ENCODE measurements at places on chromosomes 12 and 14.

DNA sequence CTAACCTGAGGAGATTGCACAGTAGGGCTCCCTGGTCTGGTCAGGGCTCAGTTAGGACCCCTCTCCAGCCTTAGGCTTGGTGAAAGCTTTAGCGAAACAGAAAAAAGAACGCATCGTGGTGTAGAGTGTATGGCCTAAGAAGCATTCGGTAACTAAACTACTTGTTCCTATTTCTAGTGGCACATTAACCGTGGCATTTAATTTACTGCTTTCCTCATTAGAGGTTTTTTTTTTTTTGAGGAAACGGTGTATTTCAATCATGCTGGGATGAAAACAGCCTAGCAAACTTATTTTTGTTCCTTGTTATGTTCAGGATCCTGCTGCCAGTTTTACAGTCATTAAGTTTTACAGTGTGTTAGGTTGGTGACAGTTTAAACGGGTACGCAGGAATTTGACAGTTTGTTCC, 518 bp upstream of the OSBPL8 start:
- DNase-seq = no peak

- no peak for DNase-seq
These were observed 40.1 kb upstream of the STRAP start for GRCh38 chr12:15842108-15842507.

DNA sequence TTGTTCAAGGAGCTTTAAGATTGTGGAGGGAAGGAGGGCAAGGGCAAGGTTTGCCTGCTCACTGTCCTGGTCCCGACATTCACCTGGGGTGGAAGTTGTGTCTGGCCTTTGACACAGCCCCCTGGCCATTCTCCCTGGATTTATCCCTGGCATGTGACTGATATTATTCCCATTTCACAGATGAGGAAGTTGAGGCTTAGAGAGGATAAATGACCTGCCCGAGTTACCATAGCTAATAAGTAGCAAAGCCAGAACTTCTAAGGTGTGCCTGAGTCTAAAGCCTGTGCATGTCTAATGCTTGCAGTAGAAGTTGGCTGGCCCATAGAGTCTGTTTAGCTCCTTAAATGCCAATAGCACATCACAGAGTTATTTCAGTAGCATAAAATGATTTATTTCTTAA, 720 bp upstream of the FGF6 start:
- DNase-seq = no peak

DNA sequence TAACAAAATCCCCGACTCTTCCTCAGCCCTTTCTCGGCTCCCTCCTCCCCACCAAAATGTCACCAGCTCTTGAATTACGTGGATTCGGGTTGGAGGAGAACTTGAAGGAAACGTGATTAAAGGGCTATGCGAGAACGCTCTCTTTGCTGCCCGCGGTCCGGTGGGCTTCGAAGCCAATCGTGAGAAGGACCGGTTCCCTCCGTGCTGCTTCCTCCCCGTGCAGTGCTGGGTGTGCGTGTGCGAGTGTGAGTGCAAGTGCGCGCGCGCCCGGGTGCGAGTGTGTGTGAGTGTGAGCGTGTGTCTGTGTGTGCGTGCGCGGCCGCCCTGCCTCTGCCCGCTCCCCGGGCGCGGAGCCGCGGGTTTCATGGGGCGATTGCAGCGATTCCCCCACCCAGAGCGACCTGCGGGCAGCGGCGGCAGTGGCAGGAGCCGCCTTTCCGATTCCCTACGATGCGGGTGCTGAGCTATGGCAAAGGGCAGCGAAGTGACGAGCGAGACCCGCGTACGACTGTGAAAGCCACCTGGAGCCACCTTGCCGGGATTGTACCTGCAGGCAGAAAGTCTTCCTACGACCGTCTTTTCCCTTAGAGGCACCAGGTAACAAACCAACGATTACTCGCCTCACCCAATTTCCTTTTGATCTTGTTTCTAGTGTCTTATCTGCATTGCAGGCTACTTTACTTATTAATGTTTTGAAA, 1.4 kb downstream of the LRFN5 start:
- DNase-seq = no peak

- peak; percentile 21 for DNase-seq
These were observed 154.3 kb downstream of the TMX1 start for GRCh38 chr14:51394384-51394783.

- no peak for DNase-seq
These were observed 122.2 kb downstream of the PDZRN4 start for GRCh38 chr12:41310367-41310766.

DNA sequence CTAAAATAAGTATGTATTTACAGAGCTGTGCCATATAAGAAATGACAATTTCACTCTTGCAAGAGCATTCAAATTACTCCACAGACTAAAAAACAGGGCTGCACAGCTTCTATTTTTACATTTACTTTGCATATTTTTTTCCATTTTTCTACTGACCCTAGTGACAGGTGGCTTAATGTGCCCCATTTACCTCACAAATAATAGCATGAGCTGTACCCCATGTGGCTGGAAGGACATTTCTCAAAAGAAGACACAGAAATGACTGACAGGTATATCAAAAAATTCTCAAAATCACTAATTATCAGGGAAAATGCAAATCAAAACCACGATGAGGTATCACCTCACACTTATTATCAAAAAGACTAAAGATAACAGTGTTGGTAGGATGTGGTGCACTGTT, 1128.6 kb downstream of the SLC16A7 start:
- DNase-seq = no peak

DNA sequence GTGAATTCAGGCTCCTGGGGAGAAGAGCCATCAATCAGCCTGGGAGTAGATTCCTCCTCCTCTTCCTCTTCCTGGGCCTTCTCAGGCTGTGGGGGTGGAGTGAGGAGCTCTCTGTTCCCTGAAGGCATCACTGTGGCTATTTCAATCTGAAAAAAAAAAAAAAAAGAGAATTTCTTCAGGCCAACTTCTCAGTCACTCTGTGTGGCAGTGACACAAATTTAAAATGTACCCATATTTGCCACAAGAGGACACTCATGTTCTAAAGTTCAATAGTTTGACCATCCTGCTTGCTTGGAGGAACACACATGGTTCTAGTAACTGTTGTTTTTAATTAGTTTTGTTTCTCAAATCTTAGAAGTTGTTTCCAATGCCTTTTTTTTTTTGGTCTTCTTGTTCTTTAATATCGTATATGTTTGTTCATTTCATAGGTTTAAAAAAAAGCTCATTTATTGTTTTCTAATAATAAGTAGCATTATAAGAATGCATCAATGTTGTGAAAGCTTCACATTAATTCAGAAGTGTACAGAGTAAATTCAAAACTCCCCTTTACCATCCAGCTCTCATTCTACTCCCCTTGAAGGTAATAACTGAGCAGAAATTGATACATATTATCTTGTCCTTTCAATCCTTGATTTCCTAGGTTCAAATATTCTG, 23.3 kb upstream of the CCER1 start:
- peak; percentile 18 for DNase-seq

DNA sequence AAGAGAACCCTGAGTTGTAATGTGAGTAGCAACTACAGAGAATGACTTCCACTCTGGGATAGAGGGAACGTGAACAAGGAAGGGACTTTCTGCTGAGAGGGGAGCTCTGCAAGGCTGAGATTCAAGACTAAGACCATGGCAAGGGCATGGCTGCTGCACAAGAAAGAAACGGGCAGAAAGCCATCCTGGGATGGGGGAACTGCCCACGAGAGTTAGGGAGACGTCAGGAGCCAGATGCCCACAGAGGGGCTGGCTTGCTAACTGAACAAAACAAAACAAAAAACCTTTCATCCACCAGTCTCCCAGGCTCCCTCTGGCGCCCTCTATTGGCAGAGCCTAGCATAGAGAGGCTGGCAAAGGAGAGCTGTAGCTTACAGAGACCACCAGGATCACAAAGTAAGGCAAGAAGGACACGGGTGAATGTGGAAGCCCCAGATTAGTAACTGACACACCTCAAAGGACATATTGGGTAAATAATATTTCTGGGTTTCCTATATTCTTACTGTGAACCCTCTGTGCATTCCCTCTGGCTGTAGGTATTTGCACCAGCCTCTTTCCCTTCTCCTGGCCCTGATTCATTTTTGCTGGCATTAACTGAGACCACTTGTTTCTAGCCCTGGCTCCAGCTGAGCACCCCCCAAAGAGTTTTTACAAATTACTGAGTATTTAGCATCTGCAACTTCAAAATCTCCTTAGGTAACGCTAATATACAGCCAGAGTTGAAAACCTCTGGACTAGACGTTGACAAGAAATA, 338.3 kb downstream of the EMP1 start:
- DNase-seq = peak; percentile 80

GRCh38 chr12:12636641-12637040, 25.0 kb downstream of the CREBL2 start:
- DNase-seq = no peak

DNA sequence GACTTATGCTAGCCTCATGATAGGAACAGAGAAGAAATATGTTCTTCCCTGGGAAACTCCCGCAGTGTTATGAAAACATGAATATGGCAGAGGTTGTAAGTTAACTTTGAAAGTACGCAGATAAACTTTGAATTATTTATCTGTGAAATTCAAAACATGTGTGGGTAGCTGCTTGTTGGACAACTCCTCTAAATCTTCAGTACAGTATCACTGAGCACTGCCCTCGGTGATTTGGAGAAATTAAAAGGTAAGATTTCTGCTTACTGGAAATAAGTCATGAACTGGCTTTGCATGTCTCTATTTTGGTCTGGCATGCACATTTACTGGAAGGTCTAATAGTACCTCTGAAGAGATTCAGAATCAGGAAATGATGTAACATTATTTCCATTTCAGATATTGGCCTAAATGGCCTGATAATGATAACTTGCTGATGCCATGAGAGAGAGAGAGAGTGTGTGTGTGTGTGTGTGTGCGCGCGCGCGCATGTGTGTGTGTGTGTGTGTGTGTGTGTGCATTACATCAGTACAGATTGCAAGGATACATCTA, 1441.9 kb upstream of the FLRT2 start:
- DNase-seq = no peak
